Fibroblast of skin of right biceps (primary cell): ENCODE measurements at places on chromosomes 12 and 14.

DNA sequence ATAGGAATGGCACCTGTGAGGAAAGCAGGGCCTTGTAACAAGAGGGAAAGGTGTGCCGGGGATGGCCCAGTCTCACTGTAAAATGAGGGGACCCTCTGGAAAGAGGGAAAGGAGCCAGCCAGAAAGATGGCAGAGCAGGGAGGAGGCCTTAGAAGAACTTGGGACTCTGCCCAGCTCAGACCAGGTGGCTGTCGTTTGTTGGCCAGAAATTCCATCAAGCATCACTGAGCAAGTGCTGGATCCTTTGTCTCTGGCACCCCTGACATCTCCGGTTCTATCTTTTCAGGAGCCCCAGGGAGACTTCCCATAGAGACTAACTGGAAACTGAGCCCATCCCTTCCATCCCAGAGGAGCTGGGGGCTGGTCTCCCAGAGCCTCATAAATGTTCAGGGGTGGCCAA, 43.3 kb downstream of the DEGS2 start:
- no peak for DNase-seq

DNA sequence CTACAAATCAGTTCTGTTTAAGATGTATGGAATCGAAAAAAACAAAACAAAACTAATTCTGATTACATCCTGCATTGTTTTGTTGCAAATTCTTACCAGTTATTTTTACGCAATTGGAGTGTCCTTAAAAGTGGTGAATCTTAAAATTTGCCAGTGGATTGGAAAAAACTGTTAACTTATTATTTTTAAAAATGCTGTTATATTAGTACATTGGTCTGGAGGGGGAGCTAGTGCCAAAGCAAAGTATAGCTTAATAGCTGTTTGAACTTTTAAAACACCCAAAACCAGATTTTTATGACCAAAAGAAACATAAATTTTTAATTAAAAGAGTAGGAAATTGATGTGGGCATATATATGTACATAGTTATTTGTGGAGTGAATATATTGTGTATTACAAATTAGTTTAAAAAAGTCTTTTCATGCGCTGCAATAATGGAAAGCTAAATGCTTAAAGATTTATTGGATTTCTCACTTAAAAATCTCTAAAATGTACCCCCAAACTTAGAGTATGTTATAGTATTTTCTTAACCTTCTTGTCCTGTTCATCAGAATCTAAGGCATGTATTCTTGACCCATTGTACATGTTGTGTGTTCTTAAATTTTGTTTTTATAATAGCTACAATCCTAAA, 2.5 kb downstream of the FUT8 start:
- DNase-seq: peak; percentile 49

DNA sequence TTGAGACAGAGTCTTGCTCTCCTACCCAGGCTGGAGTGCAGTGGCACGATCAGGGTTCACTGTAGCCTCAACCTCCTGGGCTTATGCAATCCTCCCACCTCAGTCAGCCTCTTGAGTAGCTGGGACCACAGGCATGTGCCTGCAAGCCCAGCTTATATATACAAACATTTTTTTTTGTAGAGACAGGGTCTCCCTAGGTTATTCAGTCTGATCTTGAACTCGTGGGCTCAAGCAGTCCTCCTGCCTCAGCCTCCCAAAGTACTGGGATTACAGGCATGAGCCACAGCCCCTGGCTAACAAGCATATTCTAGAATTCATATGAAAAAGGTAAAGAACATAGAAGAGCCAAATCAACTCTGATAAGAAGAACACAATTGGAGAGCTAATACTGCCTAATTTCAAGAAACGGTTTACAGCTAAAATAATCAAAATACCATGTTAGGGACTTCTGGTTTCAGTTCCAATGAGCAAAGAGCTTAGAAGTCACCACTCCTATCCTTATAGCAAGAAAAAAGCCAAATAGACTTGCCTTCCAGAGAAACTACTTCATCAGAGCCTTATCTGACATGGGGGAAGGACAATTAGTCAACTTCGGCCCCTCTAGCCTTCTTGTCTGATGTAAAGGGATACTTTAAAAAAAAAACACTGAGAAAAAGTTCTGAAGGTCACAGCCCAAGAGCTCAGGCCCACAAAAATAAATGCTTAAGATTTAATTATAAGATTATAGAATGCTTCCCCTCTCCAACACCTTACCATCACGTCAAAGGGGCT, 37.6 kb downstream of the TMEM116 start:
- no peak for DNase-seq

GRCh38 chr12:101823891-101824290, 6.9 kb downstream of the GNPTAB start:
- peak; percentile 7 for DNase-seq

GRCh38 chr14:75604979-75605851, 26.8 kb downstream of the FLVCR2 start:
- no peak for DNase-seq

DNA sequence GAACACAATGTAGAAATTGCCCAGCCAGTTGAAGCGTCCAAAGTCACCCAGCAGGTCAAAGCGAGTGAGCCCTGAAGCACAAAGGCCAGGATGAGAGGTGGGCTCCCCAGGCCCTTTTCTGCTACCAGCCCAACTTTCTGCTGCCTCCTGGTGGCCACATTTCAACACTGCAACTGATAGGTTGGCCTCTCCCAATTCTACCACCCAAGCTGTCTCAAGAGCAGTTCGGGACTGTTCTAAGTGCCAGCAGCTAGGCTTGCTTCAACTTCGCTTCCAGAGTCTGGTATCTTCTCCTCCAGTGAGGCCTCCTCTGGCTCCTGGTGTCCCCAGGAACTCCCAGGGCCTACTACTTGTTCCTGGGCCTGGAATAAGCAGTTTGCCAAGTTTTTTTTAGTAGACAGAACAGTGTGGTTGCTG, 3.4 kb upstream of the DHH start:
- peak; percentile 35 for DNase-seq

- no peak for DNase-seq
These were observed 25.3 kb upstream of the STRN3 start for GRCh38 chr14:31051511-31051910.

DNA sequence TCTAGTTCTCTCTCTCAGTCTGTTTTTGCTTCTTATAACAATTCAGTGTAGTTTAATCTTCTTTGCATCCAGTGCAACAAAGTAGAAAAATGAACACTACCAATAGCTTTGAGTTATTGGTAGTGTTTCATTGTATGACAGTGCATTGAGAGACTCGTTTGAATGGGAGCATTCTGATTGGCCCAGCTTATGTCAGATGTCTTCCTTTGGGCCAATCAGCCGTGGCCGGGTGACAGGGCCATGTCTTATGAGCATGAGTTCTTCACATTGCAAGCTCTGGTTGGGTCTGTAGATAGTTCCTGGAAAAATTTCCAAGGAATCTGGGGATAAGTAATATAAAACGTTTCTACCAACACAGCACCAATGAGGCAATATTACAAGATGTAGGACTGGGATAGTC, 36.5 kb downstream of the GYS2 start:
- no peak for DNase-seq

- DNase-seq: peak; percentile 25
These were observed 75.1 kb downstream of the ETNK1 start for GRCh38 chr12:22700106-22700505.

- DNase-seq: no peak
These were observed 1551.5 kb upstream of the SEL1L start for GRCh38 chr14:83085136-83085535.

- DNase-seq: no peak
These were observed 260.5 kb downstream of the RAD51B start for GRCh38 chr14:68079941-68080697.

DNA sequence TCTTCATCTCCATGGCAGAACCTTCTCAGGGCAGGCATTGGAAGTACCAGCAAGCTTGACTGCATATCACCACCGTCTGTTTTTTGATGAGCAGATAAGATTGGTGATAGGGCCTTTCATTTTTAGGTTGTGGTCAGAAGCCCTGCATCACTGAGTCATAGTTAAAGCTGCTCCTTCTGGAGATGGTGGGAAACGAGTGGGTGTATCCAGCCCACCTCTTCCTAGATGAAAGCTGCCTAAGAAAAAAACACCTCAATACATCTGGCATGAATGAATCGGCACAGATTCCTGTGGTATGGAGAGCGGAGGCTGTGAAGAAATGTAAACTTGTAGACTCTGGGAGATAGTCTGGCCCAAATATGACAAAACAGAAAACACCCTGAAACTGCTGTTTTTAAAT, 248.7 kb upstream of the EGLN3 start:
- peak; percentile 80 for DNase-seq

DNA sequence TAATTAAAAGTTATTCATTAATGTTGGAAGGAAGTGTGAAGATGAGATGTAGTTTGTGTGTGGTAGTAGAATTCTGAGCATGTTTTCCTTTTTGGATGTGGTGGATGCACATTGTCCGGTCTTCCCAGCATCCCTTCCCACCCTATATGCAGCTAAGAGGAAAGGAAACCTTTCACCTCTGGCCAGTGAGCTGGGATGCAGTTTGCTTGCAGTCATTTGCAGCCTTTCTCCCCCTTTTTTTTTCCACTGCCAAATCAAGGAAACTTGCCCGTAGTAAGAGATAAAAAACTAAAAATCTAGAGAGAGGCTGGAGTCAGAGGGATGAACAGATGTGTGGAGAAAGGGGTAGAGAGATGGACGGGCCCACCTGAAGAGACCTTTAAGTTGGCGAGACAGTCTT, 72.5 kb upstream of the SLC38A2 start:
- DNase-seq: no peak

- peak; percentile 82 for DNase-seq
These were observed 72.0 kb downstream of the PPP2R5E start for GRCh38 chr14:63470962-63471793.

DNA sequence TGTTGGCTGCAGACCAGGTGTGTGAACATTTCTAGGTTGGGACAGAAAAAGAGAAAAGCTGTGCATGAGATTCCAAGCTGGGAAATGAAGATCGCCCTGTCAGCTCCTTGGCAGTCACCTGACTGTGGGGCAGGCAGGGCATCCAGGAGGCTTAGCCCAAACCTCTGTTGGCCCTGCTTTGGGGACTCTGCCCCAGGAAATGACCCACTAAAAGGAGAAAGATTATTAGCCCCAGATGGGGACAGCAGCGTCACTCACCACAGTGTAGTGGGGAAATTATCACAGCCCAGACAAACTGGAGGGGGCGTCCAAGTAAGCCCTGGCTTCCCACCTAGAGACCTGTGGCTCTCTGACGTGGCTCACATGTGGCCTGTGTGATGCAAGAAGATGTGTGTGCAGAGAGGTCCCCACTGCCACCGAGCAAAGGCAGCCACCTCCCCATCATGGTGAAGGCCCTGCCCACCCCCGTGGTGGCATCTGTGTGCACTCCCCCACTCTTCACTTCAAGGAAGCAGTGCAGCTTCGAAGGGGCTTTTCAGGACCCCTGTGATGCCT, 39.1 kb downstream of the DIO3 start:
- no peak for DNase-seq

DNA sequence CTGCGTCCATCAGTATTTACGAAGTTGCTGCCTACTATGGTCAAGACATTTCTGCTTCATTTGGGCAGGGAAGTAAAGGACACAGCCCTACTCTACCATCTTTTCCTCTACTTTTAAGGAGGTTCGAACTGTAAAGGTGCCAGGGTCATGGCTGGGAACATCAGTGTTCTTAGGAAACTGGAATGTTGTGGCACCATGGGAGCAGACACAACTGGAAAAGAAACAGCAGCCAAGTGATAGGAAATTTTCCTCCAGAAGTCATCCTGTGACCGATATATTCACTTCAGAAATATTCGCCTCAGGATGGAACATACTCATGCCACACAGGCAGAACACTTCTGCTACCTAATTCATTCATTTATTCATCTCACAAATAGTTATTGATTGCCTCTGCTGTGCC, 104.4 kb downstream of the ETV6 start:
- DNase-seq: no peak

- DNase-seq: peak; percentile 86
These were observed 87.8 kb upstream of the ATXN7L3B start for GRCh38 chr12:74449872-74450271.

DNA sequence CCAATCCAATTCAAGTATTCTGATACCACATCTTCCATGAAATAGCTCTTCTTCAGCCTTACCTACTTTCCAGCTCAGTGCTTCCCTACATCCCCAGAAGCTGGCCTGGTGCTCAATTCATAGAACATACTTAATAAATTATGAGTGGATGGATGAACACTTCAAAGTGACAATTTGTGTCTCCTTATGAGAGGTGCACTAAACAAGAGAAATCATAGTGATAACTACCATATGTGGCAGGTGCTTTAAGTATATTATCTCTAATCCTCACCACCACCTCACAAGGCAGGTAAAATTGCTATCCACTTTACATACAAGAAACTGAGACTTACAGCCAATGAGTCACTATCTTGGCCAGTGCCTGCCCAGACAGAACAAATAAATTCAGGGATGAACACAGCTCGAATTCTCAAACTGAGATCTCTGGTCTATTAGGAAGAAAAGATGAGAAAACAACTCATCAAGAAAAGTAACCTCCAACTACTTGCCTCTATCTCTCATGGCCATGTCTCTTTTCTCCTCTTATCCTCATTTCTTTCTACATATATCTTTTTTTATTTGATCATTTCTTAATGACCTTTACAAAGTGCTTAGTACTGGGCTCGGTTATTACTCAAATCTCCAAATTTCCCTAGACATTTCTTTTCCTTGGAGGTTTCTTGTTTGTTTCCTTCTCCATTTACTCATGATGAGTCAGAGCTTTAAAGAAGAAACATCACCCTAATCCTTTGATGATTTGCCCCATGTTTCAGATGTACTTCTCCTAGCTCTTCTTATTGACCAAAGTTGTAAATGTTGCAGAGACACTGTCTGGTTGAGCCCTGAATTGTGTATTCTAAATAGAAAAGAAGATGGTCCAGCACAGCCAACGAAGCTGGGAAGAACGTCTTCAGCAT, 161.5 kb downstream of the RPS29 start:
- no peak for DNase-seq

DNA sequence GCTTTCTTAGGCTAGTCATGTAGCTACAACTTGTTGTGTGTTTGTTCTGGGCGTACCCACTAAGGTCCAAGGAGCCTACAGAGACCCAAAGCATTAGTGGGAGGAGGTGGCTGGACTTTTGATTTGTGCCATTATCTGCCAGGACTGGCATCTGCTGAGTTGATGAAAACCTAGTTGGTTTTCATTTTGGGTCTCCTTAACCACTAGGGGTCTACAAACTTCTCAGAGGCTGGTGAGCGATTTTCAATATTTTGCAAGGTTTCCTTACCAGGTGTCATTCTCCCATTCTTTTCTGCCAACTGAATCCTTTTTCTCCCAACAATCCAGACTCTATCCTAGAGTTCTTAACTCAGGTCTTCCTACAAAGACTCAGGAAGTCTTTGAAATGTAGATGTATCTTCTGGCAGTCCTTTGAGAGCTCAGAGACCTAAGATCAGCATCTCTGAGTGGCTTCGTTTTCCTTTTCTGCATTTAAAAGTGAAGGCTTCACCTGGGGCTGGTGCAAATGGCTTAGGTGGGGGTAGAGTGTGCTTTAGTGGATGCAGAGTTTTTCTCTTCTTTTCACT, 150.0 kb upstream of the RMST start:
- DNase-seq: no peak

- no peak for DNase-seq
These were observed 130.2 kb upstream of the RAP1B start for GRCh38 chr12:68480526-68480925.

DNA sequence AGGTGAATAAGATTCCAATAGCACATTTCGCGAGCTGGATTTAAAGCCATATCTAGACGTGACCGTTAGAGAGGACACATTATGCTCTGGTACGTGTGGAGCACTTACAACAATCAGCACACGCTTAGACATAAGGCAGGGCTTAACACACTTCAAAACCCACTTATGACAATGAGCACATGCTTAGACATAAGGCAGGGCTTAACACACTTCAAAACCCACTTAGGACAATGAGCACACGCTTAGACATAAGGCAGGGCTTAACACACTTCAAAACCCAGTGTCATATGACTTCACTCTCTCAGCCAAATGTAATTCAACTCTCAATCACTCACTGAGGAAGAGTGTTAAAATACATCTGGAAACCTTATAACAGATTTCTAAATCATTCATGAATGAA, 11.2 kb upstream of the PLD4 start:
- DNase-seq: no peak
